ENCODE measurements at places on chromosomes 5 and 9.

- DNase-seq = no peak
Observed at GRCh38 chr5:152331718-152332117, 73.4 kb downstream of the NMUR2 start.

DNA sequence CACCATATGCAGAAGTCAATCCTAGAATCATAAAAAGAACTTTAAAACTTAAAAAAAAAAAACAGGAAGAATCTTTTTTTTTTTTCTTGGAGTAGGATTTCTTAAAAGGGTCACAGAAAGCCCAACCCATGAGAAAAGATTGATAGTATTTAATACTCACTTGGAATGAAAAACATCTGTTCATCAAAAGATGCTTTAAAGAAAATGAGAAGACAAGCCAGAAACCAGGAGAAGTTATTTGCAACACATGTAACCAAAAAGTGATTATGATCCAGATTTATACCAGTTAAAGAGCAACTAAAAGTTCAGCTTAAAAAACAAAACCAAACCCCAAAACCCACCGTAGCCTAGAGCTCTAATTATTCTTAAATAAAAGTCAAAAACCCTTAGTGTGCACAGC, 69.3 kb downstream of the TLE4 start:
- DNase-seq = no peak

DNA sequence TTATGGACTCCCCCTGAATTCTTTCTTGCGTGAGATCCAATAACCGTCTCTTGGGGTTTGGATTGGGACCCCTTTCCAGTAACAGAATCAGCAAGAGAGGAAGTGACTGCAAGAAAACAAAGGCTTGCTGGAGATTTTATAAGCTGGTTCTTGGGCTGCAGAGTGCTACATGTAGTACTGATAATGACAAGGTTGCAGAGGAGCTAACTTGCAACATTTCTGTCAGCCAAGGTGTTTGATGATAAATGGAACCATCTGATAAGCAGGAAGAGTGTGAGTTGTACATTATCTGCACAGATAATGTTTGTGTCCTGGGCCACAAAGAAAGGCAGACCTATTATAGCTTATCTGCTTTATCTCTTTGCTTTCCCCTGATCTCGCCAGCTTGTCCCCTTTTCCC, 37.1 kb downstream of the DNAJB5 start:
- DNase-seq = no peak

GRCh38 chr5:173778152-173778782, 109.9 kb upstream of the CPEB4 start:
- DNase-seq = no peak

DNA sequence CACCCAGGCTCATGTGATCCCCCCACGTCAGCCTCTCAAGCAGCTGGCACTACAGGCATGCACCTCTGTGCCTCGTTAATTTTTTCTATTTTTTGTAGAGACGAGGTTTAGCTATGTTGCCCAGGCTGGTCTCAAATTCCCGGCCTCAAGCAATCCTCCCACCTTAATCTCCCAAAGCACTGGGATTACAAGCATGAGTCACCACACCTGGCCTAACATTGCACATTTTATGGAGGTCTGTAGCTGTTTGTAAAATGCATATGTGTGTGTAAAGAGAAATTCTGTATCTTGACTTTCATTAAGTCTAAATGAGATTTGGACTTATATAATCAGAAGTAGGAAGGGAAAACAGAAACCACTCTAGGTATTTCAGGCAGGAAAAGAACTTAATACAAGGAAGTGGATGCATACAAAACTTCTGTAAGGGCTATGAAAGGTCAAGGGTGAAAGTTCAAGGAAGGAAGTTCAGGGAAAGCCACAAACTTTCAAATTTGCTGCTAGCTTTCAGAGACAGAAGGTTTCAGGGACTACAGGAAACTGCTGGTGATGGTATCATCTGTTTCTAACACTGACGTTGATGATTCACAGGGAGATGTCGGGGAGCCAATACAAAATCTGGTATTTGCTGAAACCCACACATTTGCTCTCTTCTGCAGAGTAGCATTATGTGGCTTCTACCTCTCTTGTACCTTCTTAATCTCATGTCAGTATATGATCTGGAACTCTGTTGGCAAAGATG, 209.4 kb downstream of the PIK3R1 start:
- no peak for DNase-seq

- DNase-seq = no peak
Observed at GRCh38 chr9:101365181-101365580, 19.6 kb downstream of the BAAT start.

- DNase-seq = peak; percentile 97
Observed at GRCh38 chr5:125412561-125413495, 666.4 kb upstream of the ZNF608 start.

GRCh38 chr5:135371622-135372232, 27.3 kb downstream of the MACROH2A1 start:
- no peak for DNase-seq

- DNase-seq = no peak
Observed at GRCh38 chr5:68550015-68550414, 334.5 kb downstream of the PIK3R1 start.

GRCh38 chr5:65481171-65481581, 544 bp downstream of the ADAMTS6 start:
- DNase-seq = no peak

DNA sequence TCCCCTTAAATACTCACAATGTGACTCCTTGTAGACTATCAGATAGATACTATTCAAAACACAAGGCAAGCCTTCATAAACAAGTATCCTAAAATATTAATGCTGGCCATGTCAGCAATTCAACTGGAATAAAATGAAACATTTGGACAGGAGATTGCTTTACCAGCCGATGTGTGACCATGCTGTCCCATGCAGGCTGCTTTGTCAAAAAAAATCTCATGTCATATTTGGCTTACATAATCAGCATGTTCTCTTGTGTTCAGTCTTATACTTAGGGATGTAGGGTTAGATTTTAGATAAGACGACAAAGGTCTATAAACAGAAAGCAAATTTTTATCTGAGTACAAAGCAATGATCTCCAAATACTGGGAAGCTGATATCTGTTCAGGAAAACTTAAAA, 108.5 kb downstream of the NR6A1 start:
- no peak for DNase-seq

- DNase-seq = peak; percentile 10
Observed at GRCh38 chr5:124462751-124463150, 283.7 kb downstream of the ZNF608 start.

DNA sequence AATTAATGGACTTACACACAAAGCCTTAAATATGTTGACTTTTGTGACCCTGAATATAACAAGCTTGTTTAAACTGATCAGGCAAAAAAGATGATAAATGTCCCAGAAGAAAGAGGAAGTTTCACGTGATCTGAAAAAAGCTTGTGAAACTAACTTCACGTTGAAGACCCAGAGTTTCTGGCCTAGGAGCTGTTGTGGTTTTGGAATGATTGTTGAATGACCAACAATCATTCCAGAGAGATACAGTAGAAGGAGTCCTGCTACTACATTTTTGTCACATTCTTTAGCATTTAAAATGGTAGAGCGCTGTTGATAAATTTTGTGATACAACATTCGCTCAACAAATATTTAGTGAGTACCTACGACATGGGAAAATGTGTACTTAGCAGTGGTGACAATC, 143.1 kb upstream of the FBN2 start:
- DNase-seq = no peak

DNA sequence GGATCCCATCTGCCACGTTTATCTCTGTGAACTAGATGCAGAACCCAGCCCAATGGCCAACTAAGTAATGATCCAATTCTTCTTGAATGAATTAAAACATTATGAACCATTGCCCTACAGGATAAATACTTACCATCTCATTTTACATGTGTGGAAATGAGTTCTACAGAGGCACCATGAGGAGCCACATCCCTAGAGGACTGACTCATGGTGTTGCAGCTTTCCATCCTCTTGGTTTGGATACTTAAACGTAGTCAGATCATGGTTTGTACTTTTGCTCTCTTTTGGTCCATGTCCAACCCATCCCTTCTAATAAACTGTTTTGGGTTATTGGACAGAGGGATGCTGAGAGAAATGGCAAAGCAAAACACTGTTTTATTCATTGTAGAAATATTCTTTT, 484.8 kb downstream of the EBF1 start:
- DNase-seq = no peak

- DNase-seq = no peak
Observed at GRCh38 chr5:128706269-128706668, 168.2 kb upstream of the FBN2 start.

- no peak for DNase-seq
Observed at GRCh38 chr9:128114326-128115186, 13.0 kb downstream of the PTGES2 start.

- no peak for DNase-seq
Observed at GRCh38 chr5:132746954-132747615, at the start of gene CCNI2. Gene CCNI2, plus strand, starts transcription at chr5:132747426. Its CDS starts 70 bp downstream, at chr5:132747496.

DNA sequence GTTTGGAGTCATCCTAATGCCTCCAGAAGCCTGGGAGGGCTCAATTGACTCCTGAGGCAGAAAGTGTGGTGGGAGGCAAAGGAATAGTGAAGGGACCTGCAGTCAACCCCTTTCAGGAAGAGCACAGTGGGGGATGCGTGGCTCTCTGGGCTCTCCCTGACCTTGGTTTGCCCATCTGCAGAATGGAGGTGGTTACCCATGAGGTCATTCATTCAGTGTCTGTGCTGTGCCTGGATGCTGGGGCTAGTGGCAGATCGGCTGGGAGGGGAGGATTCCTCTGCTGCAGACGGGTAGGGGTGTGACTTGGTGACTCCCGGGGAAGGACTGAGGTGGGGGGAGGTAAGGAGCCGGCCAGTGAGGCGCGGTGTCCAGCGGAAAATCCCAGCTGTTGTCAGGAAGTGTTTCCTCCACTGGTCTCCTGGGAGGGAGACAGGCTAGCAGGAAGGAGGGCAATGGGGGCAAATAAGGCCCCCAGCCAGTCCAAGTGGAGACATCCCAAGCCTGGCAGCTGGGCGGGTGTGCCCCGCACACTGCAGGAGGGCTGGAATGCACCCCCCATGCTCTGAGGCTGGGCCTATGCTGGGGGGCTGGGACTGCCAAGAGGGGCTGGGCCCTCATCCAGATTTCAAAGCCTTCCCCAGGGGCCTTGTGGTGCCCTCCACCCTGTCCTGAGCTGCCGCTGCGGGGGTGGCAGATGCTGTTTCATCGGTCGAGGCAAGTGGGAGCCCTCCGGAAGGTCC, 10.9 kb downstream of the CXXC5 start:
- DNase-seq = no peak

DNA sequence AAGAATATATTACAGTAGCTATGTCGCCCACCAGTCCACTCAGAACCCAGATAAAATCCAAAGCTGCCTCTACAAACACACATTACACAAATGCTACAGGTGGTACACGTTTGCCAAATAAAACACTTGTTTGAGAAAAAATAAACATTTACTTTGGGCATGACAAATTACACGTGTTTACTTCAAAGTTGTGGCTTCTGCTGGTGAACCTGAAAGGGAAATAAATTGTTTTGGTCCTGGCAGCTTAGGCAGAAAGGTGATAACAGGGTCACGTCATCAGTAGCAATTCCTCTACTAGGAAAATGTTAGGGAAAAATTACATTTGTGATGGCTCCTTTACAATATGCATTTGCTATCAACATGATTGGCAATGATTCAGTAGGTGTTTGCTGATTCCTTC, 497.3 kb upstream of the WWC1 start:
- no peak for DNase-seq

GRCh38 chr5:59458966-59459729, 434.4 kb downstream of the PDE4D start:
- no peak for DNase-seq

- DNase-seq = no peak
Observed at GRCh38 chr5:82274343-82275211, 3.6 kb downstream of the RPS23 start.

Data from NCI-H2081 (cell line).